HT1080 (cell line): ENCODE measurements at places on chromosomes 4 and X. TPM values are rescaled to one million over a fixed set of nuclear protein-coding genes. Genes with fewer than 3 reads are reported as not detected.
A peak's percentile ranks its signal among the peaks of the same experiment; 100 is the strongest.

DNA sequence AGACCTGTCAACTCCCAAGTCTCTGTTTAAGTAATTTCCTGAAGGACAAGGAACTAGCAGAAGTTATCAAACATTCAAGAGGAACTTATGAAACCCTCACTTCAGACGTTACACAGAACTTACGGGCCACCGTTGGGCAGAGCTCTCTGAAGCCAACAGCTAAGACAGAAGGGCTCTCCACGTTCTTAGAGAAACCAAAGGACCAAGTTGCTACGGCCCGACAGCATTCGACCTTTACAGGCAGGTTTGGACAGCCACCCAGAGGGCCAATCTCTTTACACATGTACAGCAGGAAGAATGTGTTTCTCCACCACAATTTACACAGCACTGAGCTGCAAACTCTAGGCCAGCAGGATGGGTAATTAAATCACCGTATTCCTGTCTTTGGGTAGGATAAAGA is 705.1 kb upstream of the GRID2 start:
- DNase-seq, result no peak

- DNase-seq, result no peak
Observed at GRCh38 chrX:104281564-104281963, 26.8 kb upstream of the ESX1 start.

GRCh38 chr4:168751263-168752225 is 254.7 kb downstream of the PALLD start:
- DNase-seq, result peak; percentile 32

GRCh38 chr4:147543034-147543433 is 62.1 kb downstream of the EDNRA start:
- DNase-seq, result no peak

DNA sequence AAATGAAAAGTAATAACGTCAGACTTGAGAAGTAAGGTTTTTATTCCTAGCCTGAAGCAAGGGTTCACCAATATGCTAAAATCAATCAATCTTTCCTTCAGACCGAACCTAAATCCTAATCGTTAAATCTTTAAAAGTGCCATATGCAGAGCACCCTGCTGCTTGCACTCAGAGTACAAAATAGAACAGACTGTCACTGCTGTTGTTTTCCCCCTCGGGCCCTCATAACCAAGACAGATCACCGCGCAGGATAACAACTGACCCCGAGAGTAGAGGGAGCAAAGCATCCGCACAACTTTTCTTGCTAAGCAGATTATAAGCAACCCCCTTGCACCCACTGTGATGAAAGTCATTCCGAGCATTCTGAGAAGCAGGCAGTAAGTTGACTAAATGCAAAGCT is 550.9 kb upstream of the NDST4 start:
- no peak for DNase-seq

GRCh38 chr4:85762529-85762871 is 287.6 kb downstream of the ARHGAP24 start:
- peak; percentile 66 for DNase-seq

Gene PABPC4L
- not detected in 2 replicates for total RNA-seq

Gene FAM53A
- 0.06 TPM in 1 of 2 replicates, not detected in the other for total RNA-seq

Gene DCUN1D4
- total RNA-seq, result 25.4 and 36.8 TPM in 2 replicates

Gene CYSLTR1
- not detected in 2 replicates for total RNA-seq

Gene BTC
- total RNA-seq, result 1.0 and 1.2 TPM in 2 replicates

Gene VCX3A
- total RNA-seq, result 0.27 and 0.72 TPM in 2 replicates

Gene INTS12
- 21.2 and 25.1 TPM in 2 replicates for total RNA-seq

Gene CYLC1
- total RNA-seq, result not detected in 2 replicates
